Vein endothelial cell (primary cell): ENCODE measurements at places on chromosomes 1 and 21. TPM values are rescaled to one million over a fixed set of nuclear protein-coding genes. Genes with fewer than 3 reads are reported as not detected.

EPS8L3 gene
- total RNA-seq: under 0.01 TPM in 1 of 2 replicates, not detected in the other

EFNA4 gene
- 11.7 and 12.7 TPM in 2 replicates for total RNA-seq

BRDT gene
- total RNA-seq: not detected in 2 replicates

KRTAP7-1 gene
- not detected in 2 replicates for total RNA-seq

SGIP1 gene
- total RNA-seq: 22.1 and 31.7 TPM in 2 replicates

CAMK2N1 gene
- 3.3 and 7.1 TPM in 2 replicates for total RNA-seq
